ENCODE measurements at places on chromosomes 16 and 17.

DNA sequence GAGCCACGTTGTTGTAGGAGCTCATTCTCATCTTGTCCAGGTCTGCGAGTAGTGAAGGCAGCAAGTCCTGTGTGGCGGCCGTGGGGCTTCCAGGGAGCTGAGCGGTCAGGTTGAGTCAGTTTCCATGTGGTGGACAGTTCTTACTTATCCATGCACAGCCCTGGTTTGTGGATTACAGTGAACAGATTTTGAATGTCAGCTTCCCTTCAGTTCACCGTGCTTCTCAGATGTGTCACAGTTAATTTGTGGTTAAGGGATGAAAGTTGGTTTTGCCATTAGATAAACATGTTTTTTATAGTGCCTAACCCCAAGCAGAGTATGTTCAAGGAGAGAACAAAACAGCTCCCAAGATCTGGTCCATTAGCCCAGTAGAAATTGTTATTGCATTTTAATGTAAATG, 103.1 kb downstream of the RPTOR start:
- DNase-seq, result no peak

DNA sequence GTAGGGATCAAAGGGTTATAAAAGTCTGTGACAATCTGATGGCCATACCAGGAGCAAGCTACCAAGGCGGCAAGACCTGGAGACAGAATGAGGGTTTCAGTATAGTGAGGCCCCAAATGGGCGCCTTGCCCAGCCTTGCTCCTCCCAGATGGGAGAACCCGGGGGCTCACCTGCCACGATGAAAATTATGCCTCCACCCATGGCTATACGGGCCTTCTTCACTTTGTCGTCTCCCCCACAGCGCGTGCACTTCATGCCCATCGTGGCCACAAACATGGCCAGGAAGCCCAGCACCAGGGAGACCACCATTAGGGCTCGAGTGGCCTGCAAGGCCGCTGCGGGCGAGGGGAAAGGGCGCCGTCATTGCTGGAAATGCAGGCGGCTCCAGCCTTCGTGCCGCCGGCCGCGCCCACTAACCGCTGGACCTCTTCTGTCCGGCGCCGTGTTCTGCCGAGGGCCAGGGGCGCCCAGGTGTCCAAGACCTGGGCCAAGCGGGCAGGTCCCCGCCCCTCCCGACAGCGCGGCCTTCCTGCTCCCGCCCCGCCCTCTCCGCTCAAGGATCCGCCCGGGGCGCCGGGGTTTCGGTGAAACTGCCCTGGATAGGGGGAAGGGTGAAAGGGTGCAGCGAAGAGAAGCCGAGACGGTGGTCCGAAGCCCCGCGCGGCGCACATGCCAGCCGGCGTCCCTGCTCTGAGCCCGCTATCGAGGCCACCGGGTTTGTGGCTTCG, 1.5 kb downstream of the CLDN7 start:
- no peak for DNase-seq

GRCh38 chr17:30570596-30571265, 93.5 kb downstream of the GOSR1 start:
- DNase-seq, result no peak

GRCh38 chr17:55728361-55728760, 5.7 kb upstream of the TMEM100 start:
- DNase-seq, result no peak

DNA sequence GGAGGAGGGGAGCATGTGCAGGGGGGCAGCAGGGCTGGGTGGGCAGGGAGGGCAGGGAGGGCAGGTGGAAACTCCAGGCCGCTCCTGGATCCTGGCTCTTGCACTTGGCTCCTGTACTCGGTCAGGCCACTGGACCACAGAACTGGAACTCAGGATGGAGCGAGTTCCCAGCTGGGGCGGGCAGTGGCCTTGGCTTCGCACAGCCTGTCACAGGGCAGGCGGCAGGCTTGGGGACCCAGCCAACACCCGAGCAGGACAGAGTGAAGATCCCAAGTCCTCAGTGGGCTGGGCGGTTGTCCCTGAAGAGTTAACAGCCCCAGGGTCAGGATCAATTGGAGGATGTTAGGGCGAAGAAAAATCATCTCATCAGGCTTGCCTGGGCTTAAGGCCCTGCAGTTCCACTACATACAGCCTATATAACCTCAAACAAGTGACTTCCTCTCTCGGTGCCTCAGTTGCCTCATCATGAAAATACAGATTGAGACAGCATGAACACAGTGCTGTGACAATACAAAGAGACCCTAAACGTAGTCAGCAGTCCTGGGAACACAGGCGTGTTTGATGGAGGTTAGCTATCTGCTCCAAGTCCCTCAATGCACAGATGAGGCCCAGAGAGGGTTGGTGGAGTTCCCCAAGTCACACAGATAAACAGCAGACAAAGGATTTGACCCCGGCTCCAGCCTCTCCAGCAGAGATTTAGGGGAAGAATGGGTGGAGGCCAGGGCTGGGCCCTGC, 21.9 kb downstream of the ZNF423 start:
- no peak for DNase-seq

GRCh38 chr17:1050246-1050995, 53.5 kb downstream of the TIMM22 start:
- DNase-seq, result no peak

GRCh38 chr16:64440421-64440831, 681.4 kb downstream of the CDH11 start:
- peak; percentile 50 for DNase-seq

GRCh38 chr16:74033441-74033995, 263.1 kb upstream of the PSMD7 start:
- DNase-seq, result no peak

GRCh38 chr17:59427996-59428395, 96.5 kb downstream of the YPEL2 start:
- peak; percentile 76 for DNase-seq

GRCh38 chr17:13743906-13744305, 142.2 kb upstream of the HS3ST3A1 start:
- no peak for DNase-seq

DNA sequence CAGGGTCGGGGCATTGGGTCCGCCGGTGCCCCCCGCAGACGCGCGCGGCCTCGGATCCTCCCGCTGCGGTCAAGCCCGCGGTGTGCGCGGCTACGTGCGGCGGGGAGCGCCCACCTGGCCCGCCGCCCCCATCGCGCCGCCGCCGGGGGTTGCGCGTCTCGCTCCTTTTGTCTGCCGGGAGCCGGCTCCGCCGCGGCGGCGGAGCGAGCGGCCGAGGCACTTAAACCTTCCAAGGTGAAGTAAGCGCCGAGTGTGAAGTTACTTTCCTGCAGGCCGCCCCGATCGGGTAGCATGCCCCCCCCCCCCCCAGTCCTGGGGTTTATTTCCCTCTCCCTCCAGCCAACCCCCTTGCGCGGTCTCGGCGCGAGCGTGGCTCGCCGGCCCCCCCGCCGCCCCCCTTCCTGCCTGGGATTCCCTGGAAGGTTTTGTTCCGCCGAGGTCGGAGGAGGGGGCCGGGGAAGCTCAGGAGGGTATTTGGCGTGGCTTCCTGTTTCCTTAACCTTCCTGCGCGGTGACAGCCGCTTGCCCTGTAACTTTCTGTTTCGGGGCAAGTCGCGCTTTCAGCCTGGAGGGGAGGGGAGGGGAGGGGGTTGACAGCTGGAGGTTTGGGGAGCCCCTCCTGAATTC, 56.6 kb upstream of the GSE1 start:
- DNase-seq, result no peak

DNA sequence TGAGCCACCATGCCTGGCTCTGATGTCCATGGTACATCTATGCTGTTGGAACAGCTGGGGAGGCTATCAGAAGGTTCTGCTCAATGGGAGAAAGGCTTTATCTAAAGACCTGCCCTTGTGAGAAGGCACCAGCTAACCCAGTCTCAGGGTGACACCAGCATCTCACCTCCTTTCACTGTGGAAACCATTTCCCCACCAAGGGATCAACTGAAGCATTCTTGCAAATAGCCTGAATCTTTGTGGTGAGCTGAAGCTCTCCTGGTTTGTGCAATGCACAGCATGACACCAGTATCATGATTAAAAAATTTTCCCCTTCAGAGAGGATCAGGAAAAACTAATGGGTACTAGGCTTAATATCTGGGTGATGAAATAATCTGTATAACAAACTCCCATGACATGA, 5.1 kb downstream of the CCL18 start:
- DNase-seq, result no peak

GRCh38 chr16:17591655-17592405, 121.1 kb upstream of the XYLT1 start:
- no peak for DNase-seq

GRCh38 chr17:27577121-27577761, 53.7 kb upstream of the LGALS9 start:
- peak; percentile 35 for DNase-seq

DNA sequence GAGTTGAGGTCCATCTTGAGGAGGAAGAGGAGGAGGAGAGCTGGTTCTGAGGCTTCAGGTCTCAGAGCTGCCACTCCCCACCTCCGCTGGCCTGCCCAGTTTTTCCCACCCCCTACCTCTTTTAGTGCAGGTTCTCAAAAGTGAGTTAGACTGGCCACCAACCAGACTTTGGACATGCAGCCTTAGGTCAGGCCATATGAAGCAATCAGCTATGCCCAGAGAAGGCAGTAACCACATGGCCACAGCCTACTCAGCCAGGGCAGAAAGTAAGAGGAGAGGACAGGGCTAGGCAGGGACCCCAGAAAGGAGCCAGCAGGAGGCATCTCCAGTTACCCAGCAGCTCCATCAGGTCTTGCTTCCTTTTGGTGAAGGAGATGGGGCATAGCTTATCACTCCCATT, 9.0 kb downstream of the MYO15A start:
- no peak for DNase-seq

GRCh38 chr16:83721676-83722075, 86.1 kb upstream of the HSBP1 start:
- no peak for DNase-seq

DNA sequence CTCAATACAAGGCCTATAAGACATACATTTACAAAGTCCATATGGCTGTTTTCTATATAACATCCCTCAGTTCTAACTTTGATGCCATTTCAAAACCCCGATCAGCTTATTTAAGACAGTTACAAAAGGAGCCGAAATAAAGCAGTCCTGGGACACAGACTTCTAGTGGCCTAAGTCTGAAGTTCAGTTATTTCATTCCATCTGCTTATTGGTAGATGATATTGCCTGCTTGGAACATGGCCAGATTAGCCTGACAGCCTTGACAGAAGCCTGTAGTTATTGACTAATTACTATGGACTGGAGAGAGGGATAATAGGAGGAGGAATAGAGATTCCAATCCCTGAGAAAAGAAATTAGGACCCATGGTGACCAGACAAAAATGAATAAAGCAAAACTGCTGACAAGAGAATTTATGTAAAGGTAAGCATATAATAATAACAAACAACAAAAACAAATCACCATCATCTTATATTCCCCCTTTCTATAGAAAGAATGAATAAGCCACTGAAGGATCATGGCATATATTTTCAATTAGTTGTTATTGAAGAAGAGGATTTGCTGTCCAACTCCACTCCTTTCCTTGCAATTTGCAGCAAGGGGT, 206.3 kb upstream of the TOM1L1 start:
- DNase-seq, result no peak

DNA sequence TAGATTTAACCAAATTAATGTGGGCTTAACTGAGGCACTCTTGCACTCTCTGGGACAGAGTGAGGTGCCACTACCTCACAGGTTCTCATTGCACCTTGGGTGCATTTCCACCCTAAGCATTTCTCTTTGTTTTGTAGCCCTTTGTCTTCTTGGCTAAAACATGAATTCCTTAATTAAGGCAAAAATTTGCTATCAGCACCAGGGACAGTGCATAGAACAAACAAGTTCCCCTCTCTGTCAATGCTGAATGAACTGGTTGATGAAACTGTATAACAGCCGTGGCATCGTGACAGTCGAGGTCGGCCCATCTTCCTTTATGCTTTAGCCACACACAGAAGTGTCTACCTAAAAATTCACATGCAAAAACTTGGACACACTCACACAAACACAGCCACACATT, 74.8 kb downstream of the HS3ST2 start:
- DNase-seq, result peak; percentile 6

DNA sequence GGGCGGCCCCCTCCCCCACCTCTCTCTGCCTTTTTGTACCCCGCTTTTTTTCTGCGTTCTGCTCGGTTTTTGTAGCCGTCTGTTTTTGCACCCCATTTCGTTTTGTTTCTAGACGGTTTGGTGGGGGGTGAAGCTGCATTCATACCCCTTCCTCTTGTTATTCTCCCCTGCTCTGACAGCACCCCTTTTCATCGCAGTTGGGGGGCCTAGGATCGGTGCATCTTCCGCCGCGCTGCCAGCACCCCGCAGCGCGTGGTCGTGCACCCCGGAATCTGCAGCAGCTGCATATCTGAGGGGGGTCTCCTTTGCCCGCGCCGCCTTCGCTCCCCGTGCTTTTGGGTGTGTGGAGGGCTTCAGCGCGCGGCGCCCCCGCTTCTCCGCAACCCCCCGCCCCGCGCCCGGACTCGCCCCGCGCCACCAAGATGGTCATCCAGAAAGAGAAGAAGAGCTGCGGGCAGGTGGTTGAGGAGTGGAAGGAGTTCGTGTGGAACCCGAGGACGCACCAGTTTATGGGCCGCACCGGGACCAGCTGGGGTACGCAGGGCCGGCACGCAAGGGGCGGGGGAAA, 455 bp downstream of the ATP1B2 start:
- no peak for DNase-seq

DNA sequence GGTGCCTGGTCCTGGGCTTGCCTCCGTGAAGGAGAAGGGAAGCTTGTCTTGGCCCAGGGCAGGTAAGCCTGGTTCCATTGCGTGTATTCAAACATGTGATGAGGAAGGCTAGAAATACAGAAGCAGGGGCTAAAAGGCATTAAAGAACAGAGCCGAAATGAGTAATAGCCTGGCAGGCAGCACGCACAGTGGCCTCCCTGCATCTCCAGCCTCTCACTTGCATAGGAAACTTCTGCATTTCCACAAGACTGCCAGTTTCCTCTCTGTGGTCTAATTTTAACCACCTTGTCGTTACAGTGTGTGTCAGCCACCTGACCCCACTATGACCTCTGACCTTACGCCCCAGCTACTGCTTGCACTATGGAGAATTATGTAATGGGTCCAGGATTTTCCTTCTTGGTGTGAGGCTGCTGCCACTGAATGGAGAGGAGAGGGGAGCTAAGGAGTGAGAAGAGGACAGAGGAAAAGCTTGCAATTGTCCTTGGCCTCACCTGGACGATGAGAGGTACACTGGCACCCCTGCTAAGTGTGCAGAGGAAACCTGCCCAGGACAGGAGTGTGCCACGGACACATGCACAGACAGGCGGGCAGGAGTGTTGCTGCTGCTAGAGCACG, 32.8 kb downstream of the HIC1 start:
- DNase-seq, result peak; percentile 86

DNA sequence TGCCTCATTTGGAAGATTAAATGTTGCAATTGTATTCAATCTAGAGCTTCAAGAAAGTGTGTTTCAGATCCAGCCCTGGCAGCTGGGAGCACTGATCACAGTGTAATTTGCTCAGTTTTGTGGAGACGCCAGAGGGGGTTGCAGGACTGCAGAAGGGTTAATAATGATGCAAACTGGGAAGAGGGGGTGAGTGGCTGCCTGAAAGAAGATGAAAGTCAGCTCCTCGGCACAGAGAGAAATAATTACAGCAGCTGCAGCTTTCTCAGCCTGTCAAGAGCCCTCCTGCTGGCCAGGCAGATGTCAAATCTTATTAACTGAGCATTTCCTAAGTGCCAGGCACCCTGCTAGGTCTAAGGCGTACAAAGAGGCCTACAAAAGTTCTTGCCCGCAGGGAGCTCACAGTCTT, 97.7 kb downstream of the ZNF18 start:
- DNase-seq, result no peak

- DNase-seq, result no peak
These were observed 10.6 kb downstream of the ENPP7 start for GRCh38 chr17:79741401-79741750.

Data from endothelial cell of umbilical vein (primary cell).